ENCODE measurements at places on chromosomes 5 and 9. TPM values are rescaled to one million over a fixed set of nuclear protein-coding genes. Genes with fewer than 3 reads are reported as not detected.

MARCOL gene
- total RNA-seq, result not detected

OR5C1 gene
- total RNA-seq, result not detected

TUSC1 gene
- total RNA-seq, result 6.1 TPM

NAIP gene
- total RNA-seq, result 0.39 TPM

C9orf152 gene
- total RNA-seq, result 0.16 TPM

KCNT1 gene
- total RNA-seq, result not detected

PAIP2 gene
- 86.0 TPM for total RNA-seq

ZBED3 gene
- total RNA-seq, result 4.7 TPM

AFAP1L1 gene
- total RNA-seq, result 12.0 TPM

RUSC2 gene
- 31.9 TPM for total RNA-seq

TDRD7 gene
- total RNA-seq, result 12.6 TPM

AHRR gene
- total RNA-seq, result 3.9 TPM

NEUROG1 gene
- not detected for total RNA-seq

PSMD5 gene
- total RNA-seq, result 28.0 TPM

LCP2 gene
- total RNA-seq, result not detected

IL31RA gene
- total RNA-seq, result 1.3 TPM

FBXO38 gene
- 19.4 TPM for total RNA-seq

Measured in A549 treated with Hydrocortisone at 1 μM for 4 hours (cell line).